ENCODE measurements at places on chromosomes 16 and 17.

DNA sequence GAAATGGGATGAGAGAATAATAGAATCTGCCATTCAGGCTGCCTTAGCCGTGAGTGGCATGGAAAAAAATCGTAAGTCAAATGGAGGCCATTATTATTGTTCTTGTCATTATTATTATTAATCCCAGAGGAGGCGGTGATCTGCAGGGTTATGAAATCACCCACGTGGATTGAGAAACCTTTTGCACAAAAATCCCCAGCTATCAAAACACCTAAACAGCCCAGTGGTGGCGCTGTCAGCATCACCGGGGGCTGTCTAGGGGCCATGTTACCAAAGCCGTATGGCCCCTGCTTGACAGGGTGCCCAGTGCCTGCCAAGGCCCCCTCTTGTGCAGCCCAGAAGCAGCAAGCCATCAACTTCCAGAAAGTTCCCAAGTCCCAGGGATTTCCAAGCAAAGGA is 25.2 kb downstream of the CNGB1 start:
- no peak for DNase-seq

- no peak for DNase-seq
Measured at GRCh38 chr16:27058299-27058698, 8.4 kb upstream of the C16orf82 start.

GRCh38 chr16:86510465-86511261 is at the start of gene FOXF1:
Gene FOXF1 (plus strand): TSS chr16:86510527. CDS start chr16:86510570, 43 bp downstream.
- DNase-seq = no peak

DNA sequence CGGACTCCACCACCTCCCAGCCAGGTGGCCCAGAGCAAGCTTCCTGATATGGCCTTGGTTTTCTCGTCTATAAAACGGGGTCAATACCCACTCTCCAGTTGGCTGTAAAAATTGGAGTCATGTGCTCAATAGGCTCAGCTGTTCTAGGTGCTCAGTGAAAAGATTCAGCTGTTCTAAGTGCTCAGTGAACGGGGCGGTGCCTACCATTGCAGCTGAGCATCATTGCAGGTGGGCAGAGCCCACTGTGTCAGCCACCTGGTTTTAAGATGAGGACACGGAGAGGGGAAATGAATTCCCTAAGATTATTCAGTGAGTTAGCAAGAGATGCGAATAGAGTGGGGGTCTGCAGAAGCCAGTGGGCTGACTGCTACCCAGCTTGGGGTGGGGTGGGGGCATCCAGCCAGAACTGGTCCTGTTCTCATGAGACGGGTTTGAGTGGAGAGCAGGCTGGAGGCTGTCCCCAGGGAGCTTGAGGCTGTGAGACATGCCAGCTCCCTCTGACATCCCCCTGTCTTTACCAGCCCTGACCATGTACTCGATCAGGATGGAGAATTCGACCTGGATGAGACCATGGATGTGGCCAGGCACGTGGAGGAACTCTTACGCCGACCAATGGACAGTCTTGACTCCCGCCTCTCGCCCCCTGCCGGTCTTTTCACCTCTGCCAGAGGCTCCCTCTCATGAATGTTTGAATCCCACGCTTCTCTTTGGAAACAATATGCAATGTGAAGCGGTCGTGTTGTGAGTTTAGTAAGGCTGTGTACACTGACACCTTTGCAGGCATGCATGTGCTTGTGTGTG is 21.9 kb downstream of the STAT5A start:
- no peak for DNase-seq

- no peak for DNase-seq
Measured at GRCh38 chr16:964356-965035, 6.3 kb downstream of the LMF1 start.

DNA sequence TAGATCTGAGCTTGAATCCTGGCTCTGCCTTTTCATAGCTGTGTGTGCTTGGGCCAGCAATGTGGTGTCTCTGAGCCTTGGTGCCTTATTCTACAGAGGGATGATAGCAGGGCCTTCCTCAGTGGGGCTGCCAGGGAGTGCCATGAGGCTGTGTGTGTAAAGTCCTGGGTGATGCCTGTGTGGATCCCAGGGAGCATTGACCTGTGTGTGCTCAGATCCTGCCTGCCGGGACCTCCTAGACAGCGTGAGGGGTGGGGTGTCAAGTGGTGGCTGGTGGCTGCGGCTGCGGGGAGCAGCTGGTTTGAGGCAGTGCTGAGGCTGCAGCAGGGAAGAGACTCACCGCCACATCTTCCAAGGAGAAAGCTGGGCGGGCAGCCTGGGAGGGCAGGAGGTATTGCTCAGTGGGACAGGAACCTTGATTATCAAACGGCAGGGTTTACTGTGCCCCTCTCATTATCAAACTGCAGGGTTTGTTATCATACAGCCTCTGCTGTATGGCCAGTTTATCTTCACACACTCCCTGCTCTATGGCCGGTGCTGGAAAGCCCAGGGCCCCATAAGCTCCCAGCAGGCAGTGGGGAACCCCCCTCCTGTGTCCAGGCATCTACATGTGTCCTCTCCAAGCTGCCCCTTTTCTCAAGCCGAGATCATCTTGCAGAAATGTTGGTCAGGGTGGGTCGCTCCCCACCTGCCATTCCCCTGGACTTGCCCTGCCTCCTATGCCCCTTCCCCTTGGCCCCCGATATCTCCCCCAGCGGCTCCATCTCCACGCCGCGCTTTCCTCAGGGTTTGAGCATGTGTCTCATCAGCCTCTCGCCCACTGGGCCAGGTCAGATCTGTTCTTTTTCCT is 3.1 kb upstream of the ADCY7 start:
- DNase-seq = no peak

DNA sequence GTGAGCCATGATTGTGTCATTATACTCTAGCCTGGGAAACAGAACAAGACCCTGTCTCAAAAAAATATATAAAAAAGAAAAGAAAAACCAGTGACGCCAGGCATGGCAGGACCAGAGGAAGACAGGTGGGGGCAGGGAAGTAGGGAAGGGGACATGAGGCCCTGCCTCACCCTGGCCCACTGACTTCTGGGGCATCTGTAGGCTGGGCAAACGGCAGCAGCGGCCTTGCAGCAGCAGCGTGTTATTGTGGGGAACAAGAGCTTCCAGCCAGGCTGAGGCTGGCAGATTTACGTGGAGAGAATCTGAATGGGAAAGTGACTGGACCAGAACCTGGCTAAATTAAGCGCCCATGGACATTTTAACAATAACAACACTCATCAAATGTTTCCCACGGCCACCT is 19.4 kb downstream of the CMTM4 start:
- no peak for DNase-seq

GRCh38 chr16:87953308-87954215 is 2.3 kb downstream of the BANP start:
- DNase-seq = no peak

DNA sequence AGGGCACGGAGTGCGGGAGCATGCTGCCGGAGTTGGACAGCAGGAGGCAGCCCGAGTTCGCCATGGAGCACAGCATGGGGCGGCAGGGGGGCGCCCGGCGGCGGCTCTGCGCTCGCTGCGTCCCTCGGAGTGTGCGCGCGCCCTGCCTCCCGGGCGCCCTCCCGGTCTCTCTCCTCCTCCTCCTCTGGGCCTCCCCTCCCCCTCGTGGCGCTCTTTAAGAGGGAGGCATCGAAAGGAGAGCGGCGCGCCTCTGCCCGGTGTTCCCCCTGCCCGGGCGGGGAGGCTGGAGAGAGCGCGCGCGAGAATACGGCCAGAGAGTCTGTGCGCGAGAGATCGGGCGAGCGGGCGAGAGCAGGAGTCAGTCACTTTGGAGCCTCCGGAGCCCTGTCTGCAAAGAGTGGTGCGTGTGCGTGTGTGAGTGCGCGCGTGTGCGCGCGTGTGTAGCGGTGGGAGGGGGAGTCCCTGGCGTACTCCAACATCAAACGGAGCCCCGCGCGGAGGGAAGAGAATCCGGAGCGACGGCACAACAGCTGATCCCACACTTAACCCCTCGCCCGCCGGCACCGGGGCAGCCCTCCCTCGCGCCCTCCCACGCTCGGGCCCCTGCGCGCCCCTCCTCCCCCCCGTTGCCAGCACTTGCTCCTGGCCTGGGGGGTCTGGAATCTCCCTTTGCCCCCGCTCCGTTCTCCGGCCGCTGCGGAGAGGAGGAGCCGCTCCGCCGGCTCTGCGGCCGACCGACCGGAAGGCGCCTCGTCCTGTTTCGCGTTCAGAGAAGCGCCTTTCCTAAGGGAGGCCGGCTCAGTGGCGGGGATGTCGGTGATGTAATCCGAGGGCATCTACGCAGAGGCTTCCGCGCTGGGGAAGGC is 108.9 kb downstream of the ENGASE start:
- no peak for DNase-seq

DNA sequence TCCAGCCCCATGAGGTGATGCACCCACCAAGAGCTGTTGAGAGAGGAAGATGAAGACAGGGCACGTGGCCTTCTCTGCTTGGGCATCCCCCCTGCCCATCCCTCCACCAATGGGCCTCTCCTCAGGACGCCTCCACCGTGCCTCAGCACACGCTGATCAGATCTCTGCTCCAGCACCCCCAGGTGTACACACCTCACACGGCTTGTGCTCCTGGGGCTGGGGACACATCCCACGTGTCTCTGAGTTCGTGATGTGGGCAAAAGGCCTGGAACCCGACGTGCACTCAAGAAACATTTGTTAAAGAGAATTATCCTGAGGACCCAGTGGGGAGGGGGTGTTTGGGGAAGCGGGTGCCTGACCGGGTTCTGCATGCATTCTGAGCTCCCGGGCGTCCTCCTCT is 55.3 kb downstream of the MGAT5B start:
- DNase-seq = no peak

GRCh38 chr17:41813152-41813680 is 412 bp downstream of the FKBP10 start:
- no peak for DNase-seq

DNA sequence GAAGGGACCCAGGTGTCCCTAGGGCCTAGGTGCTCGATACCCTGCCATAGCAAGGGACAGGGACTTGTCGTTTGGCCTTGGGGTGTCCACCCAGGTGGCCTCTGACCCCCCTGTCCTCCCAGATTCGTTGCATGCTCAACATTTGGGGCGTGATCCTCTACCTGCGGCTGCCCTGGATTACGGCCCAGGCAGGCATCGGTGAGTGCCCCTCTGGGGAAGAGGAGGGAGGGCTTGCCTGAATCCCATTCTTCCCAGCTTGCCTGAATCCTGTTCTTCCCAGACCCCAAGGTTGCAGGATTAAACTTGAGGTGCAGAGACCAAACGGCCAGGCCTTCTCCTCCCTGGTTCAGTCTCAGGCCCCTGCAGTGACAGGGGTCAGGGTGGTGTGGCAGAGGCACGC is 3.2 kb downstream of the SLC12A3 start:
- no peak for DNase-seq

DNA sequence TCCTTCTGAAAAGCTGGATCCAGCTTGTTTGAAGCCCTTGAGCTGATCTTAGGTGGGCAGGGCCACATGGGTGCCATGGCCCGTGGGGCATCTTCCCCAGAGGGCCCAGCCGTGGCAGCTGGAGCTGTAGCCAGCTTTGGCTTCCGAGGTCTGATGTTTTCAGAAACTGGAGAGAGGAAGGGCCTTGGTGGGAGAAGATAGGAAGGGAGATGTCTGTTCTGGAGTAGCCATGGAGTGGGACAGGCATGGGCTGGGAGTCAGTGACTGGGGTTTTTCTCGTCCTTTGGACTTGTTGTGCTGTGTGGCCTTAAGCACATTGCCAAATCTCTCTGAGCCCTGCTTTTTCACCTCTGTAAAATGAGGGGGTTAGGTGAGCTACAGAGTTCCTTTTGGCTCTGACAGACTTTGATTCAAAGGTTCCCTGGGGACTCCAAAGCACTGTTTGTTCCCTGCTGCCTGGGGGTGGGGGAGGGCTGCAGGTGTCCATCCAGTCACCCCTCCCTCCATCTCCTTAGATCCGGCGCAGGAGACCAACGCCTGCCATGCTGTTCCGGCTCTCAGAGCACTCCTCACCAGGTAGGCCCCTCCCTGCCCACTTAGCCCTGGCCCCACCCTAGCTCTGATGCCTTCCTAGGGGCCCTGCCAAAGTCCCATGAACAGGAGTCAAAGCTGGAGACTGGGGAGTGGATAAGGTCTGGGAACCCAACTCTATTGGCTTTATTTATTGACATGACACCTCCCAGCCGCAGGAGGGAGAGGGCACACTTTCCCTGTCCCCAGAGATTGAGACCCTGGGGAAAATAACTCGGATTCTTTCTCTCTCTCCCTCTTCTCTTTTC is 2.1 kb downstream of the PPP1R1B start:
- DNase-seq = no peak

DNA sequence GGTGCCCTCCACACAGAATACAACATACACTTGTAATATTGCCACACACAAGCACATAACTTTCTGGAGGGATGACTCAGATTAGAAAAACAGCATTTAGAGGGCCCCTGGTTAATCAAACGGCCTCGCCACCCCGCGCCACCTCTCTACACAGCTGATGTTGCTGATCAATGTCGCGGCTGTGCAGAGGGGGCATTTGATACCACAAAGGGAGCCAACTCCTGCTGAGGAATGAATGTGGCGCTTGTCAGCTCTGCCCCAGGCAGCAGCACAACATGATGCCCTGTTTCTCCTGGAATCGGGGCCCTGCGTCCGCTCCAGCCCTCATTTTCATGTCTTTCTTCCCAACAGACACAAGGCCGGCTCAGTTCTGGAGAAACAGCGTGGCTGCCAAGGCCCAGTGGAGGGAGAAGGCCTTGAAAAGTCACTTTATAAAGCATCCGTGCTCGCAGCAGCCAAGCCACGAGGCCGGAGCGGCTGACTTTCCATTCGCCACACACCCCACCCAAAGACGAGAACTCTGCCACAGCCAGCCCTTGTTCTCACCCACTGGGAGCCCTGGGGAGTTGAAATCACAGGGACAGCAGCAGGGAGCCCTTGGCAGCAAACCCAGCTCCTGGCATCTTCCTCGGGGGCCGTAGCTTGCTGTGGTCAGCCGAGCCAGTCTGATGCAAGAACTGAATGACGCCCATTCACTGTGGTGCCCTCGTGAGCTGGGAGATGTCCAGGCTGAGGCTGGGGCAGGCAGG is 65.6 kb downstream of the XYLT1 start:
- DNase-seq = no peak

DNA sequence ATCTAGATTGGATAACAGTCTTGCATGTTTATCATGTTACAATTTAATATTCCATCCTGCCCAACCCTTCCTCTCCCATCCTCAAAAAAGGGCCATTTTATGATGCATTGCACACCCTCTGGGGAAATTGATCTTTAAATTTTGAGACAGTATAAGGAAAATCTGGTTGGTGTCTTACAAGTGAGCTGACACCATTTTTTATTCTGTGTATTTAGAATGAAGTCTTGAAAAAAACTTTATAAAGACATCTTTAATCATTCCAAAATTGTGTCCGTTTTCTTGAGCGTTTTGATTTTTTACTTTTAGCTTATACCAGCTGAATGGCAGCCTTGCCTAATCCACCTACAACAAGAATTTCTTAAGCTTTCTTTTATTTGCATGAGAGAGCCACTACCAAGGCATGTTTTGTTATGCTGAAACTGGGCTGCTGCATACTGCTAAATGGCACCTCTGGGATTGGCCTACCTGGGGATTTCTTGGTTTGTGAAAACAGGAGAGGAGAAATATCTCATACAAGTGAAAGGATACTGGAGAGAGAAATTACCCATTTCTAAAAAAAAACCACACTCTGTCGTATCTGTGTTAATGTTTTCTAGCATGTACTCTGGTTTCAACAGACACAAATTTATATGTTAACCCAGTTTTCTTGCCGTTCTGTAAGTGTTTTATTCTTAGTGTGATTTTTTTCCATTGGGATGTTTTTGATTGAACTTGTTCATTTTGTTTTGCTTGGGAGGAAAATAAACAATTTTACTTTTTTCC is 52.2 kb downstream of the TUBD1 start:
- no peak for DNase-seq

Data from cerebellar nuclear complex (tissue), 1 donor.